Urinary bladder (tissue), 4 donors: ENCODE measurements at places on chromosomes 7 and 10. TPM values are rescaled to one million over a fixed set of nuclear protein-coding genes. Genes with fewer than 3 reads are reported as not detected.

The OR2AE1 gene
- total RNA-seq = not detected

GRCh38 chr10:97901381-97901780, 51.7 kb downstream of the GOLGA7B start:
- no peak for DNase-seq

GRCh38 chr10:82867056-82867455, 992.1 kb downstream of the NRG3 start:
- DNase-seq = no peak

- peak; percentile 40 for DNase-seq
Measured at GRCh38 chr7:83162402-83163256, at the start of gene PCLO. PCLO (minus strand) TSS chr7:83162884; CDS start chr7:83162592, 292 bp downstream.

DNA sequence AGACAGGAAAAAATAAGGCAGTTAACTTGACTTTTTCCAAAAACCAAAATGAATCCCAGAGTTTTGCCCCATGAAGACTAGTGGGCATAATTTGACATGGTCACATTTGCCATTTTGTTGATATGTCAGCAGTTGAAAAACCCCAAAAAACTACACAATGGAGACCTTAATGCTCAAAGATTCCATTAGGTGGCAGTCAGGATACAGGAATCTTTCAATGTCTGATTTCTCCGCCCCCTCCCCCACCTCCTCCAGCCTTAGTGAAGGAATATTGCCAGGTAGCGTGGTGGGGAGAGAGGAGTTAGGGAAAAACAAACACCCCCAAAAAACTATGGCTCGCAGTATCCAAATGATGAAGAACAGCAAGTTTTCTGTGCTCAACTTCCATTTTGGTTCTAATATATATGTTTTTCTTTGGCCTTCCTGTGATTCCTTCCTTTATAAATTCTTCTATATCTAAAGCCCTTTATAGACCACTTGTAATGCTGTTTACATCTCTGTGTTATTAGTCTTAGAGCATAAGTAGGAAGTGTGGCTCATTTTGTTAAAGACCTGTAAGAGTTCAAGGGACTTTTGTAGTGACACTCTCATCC, 6.7 kb upstream of the SMNDC1 start:
- peak; percentile 48 for DNase-seq

DNA sequence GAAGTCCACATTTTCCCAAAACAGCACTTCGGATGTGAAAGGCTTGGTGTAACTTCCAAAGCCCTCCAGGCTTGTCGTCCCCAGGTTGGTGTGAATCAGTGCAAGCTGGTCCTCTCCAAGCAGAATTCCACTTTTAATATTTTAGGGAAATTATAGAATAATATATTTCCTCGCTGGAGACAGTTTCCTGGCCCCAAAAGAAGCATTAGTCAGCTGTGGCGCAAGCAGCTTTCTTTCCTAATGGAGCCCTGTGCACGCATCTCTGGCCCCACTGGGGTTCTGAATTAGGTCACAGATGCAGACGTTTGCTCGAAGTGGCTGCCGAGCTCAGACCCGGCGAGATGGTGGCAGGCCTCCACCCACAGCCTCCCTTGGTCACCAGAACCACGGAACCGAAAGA, 33.3 kb upstream of the MNX1 start:
- no peak for DNase-seq

The JCAD gene
- total RNA-seq = 52.0 TPM

- DNase-seq = no peak
Measured at GRCh38 chr7:129334473-129334872, 99.8 kb upstream of the STRIP2 start.

GRCh38 chr7:36420307-36420706, 30.6 kb downstream of the ANLN start:
- DNase-seq = no peak

DNA sequence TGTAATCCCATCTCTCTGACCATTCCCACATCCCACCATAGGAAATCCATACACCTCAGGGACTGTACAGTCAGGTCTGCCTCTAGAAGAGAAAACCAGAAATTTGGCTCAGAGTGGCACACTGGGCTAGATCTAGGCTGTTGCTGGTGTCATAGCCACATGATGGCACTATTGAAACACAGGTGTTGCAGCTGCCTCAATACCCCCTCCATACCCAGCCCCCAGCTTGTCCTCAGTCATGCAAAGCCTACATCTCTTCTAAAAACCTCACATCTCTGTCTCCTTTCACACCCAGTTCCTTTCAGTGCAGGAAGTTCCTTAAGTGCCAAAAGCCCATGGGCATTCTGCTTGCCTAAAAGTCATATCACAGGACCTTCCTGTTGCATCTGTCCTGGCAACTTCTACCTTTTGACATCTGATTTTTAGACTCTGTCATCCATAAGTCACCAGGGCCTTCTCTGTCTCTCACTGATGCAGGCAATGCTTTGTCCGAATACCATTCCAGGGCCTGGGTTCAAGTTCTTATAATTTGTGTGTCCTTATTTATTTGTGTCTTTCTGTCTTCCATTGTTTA, 27.0 kb upstream of the HIBADH start:
- no peak for DNase-seq

DNA sequence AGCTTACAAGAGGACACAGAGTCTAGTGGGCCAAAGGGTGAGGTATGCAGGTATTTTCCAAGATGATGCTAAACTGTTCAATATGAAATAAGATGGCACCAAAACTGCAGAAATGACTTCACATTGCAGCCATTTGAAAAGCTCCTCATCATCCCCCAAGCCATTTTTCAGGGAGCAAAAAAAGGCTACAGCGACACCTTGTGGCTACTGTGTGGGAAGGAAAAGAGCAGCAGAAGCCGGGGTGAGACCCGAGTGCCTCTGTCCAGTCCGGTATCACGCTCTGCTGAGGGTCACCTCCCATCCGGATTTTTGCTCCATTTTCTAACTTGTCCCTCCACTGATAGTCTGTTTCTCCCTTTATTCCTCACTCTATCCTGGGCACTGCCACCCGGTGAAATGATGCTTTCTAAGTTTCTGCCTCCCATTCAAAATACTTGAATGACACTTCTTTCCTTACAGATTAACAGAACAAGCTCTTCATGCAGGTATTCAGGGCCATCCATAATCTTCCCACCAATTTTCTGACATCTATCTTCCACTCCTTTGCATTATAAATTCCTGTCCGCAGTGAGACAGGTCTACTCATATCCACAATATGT, 220.2 kb downstream of the DGKI start:
- DNase-seq = no peak
